ENCODE measurements at places on chromosomes 1 and 21.

DNA sequence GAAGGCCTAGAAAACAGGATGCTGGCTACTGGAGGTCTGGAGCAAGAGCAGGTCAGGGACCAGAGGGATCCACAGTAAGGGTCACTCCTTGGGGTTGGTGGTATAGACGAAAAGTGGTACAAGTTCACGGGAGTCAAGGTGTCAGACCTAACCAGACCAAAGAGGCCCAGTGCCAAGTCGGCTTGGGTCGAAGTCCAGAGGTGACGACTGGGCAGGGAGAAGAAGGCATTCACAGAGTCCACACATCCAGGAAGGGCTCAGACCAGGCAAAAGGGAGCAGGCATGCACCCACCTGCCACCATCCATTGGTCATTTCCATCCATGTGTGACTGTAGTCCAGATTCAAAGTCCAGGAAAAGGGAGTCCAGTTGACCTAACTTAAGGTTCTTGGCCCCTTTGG lies 27.1 kb upstream of the SYT6 start:
- no peak for DNase-seq

DNA sequence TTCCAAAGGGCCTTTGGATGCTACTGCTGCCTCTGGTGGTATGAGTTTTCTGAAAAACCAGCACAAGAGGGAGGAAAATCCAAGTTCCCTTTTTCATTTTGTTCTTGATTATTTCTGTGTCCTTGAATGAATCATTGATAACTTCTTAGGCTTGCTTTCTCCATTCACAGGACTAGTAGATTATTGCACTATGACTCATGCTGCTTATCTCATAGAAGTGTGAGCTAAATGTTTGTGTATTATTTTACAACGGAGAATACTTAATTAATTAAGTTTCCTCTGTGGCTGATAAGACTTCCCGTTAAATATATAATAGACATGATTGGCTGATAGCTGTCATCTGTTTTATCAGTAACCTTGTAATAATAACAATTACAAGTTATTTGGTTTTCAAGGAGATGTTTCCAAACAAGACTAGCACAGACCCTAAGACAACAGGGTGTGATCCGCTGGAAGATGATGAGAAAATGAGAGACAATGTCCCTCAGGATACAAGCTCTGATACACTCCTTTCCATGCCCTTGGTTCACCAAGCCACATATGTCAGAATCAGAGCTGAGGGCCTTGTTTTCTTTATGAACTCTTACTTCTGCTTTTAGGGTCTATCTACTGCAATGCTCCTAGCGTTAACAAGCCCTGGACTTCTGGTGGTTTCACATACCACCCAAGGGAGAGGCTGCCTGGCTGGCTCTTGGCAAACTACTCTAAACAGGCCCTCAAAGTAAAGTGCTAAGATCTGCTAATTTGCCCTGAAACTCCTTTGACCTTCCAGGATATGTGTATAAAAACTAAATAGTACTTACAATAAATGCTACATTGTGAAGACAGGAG lies 1078.3 kb downstream of the TTLL7 start:
- DNase-seq = no peak

GRCh38 chr21:42209801-42210479 lies 9.0 kb upstream of the ABCG1 start:
- DNase-seq = no peak

DNA sequence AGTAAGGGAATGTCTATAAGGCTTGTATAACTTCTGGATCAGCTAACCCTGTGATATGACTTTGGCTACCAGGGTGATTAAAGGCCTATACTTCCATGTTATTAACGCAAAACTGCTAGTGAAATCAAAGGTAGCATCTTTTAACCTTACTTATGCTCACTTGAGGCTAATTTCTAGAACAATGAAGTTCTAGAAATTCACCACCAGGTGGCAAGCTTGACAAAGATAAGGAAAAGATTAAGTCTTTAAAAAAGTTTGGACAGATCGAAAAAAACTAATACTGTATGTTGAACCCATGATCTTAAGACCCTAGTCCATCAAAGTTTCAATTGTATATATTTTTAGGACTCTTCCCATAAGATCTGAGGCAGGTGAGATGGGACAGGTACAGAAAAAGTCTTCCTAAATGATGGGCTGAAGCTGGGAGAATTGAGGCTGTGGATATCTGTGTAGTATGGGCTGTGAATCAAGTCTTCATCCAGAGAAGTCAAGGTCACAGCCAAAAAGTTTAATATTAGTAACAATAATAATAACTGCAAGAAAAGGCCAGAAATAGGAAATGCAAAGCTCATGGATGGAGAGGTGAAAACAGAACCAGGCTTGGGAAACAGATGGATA lies 18.8 kb downstream of the KYAT3 start:
- peak; percentile 24 for DNase-seq

- DNase-seq = no peak
Observed at GRCh38 chr1:161324020-161324419, 9.8 kb downstream of the SDHC start.

All from putamen (tissue), 1 donor.